ENCODE measurements at places on chromosomes 16 and 17.

- DNase-seq: no peak
Measured at GRCh38 chr16:84583995-84584394, 33.9 kb downstream of the COTL1 start.

- DNase-seq: no peak
Measured at GRCh38 chr16:10535461-10535860, 44.9 kb downstream of the EMP2 start.

- DNase-seq: no peak
Measured at GRCh38 chr16:88716201-88716600, 9.9 kb downstream of the CTU2 start.

DNA sequence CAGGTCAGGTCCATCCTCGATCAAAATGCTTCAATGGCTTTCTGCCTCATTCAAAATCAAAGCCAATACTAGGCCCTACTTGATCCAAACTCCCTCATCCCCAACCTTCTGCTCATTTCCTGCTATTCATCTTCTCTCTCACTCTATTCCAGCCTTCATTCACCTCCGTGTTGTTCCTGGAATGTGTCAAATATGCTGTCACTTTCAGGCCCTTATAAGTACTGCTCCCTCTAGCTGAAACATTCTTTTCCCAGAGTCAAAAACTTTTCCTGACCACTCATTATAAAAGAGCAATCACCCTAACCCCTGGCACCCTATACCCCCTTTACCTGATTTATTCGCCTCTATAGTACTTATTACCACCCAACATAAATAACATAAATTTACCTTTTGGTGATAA, 303.7 kb upstream of the PMFBP1 start:
- DNase-seq: no peak

DNA sequence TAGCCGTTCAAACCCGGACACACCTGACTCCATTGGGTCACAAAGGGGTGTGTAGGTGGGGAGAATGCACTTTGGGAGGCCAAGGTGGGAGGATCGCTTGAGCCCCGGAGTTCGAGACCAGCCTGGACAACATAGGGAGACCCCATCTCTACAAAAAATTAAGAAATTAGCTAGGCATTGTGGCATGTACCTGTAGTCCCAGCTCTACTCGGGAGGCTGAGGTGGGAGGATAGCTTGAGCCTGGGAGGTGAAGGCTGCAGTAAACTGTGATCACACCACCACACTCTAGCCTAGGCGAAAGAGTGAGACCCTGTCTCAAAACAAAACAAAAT, 942 bp upstream of the PHOSPHO1 start:
- no peak for DNase-seq

DNA sequence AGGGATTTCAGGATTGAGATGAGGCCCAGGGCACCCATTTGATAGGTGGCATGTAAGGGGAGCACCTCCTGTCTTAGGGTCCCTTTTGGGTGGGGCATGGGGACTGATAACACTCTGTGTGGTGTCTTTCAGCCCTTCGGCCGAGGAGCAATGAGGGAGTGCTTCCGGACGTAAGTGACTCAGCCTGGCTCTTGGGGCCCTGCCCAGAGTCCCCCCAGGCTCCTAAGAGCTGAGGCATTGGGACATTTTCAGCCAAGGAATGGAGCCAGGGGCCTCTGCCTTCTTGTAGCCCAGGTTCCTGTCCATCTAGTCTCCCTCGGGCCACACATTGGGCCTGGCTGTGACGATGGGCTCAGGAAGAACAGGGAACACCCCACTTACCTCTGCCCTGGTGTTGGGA, 44.4 kb downstream of the EEF2K start:
- DNase-seq: no peak

- no peak for DNase-seq
Measured at GRCh38 chr16:19817875-19818274, 66.8 kb downstream of the GPRC5B start.

- no peak for DNase-seq
Measured at GRCh38 chr16:85673529-85674417, 15.0 kb downstream of the GINS2 start.

DNA sequence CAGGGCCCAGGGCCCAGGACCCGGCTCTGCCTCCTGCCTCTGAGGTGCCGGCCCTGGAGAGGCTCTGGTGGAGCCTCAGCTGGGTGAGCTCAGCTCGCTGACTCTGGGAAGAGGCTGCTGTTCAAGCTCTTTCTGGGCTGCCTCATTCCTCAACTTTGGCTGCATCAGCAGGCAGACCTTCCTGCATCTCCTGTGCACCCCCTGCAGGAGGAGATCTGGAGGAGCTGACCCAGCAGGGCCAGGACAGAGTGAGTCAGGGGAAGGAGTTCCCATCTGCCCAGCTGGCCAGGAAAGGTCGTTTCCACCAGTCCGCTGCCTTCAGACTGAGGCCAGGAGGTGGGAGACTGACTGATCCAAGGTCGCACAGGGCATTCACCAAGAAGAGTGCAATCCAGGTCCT, 10.7 kb downstream of the CRHR1 start:
- no peak for DNase-seq

DNA sequence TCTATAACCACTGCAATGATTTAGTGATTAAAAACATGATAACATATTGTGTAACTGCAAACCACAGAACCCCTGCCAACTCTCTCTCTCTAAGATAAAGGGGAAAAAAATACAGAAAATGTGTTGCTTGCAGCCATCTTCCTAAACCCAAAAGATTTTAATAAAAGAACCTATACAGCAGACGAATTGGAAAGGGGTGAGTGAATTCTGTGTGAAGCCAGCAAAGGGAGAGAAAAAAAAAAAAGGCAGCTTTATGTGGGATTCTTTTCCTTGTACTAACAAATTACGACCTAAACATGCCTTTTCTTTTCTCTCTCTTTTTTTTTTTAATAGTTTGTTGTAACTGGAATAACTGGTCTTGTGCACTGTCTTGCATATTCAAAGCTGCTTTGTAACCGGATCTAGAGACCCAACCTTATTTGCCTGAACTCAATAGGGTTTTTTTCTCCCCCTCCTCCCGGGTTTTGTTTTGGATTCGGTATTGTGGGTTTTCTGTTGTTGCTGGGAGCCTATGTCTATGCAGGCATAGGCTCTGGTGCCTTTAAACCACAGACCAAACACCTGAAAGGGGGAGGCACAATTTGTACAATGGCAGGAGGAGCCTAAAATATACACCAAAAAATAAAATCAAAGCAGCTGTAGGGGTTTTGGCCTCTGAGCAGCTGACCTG, 7.0 kb upstream of the ZFHX3 start:
- no peak for DNase-seq

DNA sequence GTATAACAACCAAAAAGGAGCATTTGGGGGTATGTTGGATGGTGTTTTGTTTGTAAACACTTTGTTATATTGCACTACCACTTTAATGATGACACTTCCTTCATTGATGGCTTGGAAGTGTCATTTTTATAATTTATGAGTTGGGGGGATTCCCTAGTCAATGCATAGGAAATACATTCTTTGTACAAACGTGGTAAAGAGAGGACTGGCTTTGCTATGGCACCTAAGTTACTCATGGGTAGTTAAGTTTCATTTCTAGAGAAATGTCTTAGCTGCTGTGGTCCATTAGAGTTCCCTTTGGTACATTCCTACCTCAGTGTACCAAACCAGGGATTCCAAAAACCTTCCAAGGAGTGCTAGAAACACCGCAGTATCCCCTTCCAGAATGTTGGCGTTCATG, 63.7 kb upstream of the CMIP start:
- DNase-seq: no peak

DNA sequence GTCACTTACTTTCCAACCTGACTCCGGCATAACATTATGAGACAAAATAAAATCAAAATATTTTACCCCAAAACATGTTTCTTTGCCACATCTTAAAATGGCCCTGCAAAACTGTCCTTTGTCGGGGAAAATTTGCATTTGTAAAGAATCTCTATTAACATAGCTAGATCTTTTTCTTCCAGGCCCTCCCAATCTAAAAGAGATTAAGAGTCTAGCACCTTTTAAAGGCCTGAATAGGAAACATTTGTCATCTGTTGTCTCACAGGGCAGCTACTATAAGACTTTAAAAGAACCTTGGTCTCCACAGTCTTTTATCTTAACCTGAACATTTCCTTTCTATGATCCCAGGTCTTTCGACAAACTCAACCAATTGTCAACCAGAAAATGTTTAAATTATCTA, 18.1 kb upstream of the DHRS7B start:
- no peak for DNase-seq
